MCF 10A (cell line): ENCODE measurements at places on chromosomes 3 and 15.

GRCh38 chr3:141576744-141577052, 89.9 kb downstream of the RASA2 start:
- peaks cover 37% of the 10 kb centered on the region for H3K36me3 ChIP-seq
- H3K4me1 ChIP-seq, result peaks cover 9% of the 10 kb centered on the region
- no peak overlapping the region for H3K4me3 ChIP-seq
- H3K27me3 ChIP-seq, result no peaks in the 10 kb centered on the region
- H3K27ac ChIP-seq, result peak overlapping the region; percentile 44

DNA sequence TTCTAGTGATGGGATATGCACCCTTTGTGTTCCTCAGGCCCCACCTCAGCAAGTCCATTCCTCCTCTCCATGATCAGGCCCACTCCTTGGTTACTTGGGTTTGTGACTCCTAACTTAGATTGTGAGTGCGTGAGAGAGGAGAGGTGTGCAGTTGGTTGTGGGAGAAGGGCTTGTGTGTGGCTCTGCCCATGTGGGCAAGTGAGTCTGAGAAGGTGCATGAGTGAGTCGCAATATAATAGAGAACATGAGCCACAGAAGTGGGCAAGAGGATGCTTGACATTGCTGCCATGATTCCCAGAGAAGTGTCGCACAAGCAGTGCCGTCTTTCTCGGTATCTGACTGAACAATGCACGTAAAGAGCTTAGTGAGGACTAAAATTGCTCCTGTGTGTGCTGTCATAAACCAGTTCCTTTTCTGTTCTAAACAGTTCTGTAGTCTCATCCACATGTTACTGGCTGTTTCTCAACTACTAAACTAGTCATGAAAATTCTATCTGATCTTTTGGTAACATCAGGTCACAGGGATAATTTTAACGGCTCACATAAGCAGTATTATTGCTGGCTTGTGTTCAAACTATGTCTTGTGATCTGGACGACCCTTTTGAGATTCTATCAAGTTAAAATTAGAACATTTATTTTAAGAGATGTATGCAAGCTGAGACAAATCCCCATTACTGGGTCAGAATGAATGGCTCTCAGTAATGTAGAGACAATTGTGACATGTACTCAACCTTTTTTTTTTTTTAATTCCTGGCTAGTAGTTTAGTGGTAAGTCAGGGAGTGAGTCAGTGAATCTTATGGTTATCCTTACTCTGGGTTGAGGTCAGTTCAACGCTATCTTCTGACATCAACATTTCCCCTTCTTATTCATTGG, 25.6 kb downstream of the GYG1 start:
- H3K4me3 ChIP-seq, result no peak overlapping the region
- DNase-seq, result peak; percentile 33
- no peaks in the 10 kb centered on the region for H3K4me1 ChIP-seq
- no peaks in the 10 kb centered on the region for H3K36me3 ChIP-seq

DNA sequence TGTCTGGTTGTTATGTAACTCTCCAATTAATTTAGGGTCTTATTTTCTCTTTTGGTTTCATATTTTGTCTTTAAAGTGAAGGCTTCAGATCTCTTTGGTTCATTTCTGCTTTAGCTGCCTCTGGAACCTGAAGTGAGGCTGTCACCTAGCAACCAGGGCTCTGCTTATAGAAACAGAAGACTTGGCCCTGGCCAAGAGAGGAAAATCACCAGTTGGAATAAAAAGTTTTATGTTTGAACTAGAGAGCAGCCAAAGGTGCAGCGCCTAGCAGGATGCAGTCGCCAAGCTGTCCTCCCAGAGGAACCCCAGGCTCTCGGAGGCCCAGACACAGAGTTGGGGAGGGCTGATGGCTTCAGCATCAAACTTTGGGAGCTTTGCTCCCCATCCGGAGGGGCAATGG, 41.1 kb downstream of the LYZL4 start:
- H3K27ac ChIP-seq, result no peak overlapping the region
- H3K27me3 ChIP-seq, result no peaks in the 10 kb centered on the region
- no peaks in the 10 kb centered on the region for H3K36me3 ChIP-seq
- DNase-seq, result no peak
- no peaks in the 10 kb centered on the region for H3K4me1 ChIP-seq
- H3K4me3 ChIP-seq, result no peak overlapping the region

- DNase-seq, result no peak
- no peaks in the 10 kb centered on the region for H3K27me3 ChIP-seq
- no peak overlapping the region for H3K4me3 ChIP-seq
- peaks cover 10% of the 10 kb centered on the region for H3K4me1 ChIP-seq
- no peak overlapping the region for H3K27ac ChIP-seq
Observed at GRCh38 chr3:178086144-178086825, 450.0 kb upstream of the KCNMB2 start.

- H3K27ac ChIP-seq, result no peak overlapping the region
- no peak overlapping the region for H3K4me3 ChIP-seq
- no peak for DNase-seq
- H3K27me3 ChIP-seq, result no peaks in the 10 kb centered on the region
- peaks cover 20% of the 10 kb centered on the region for H3K4me1 ChIP-seq
- H3K36me3 ChIP-seq, result no peaks in the 10 kb centered on the region
Observed at GRCh38 chr3:100010087-100010417, 104.2 kb downstream of the FILIP1L start.

- no peak overlapping the region for H3K4me3 ChIP-seq
- peaks cover 75% of the 10 kb centered on the region for H3K36me3 ChIP-seq
- no peaks in the 10 kb centered on the region for H3K27me3 ChIP-seq
Observed at GRCh38 chr3:183734750-183735494, 37.3 kb downstream of the YEATS2 start.

- H3K27me3 ChIP-seq, result no peaks in the 10 kb centered on the region
- no peaks in the 10 kb centered on the region for H3K4me1 ChIP-seq
- no peak for DNase-seq
- no peak overlapping the region for H3K27ac ChIP-seq
Observed at GRCh38 chr3:110293660-110294059, 778.0 kb upstream of the NECTIN3 start.

- H3K36me3 ChIP-seq, result no peaks in the 10 kb centered on the region
- no peaks in the 10 kb centered on the region for H3K27me3 ChIP-seq
- no peak for DNase-seq
- no peak overlapping the region for H3K27ac ChIP-seq
- H3K4me1 ChIP-seq, result no peaks in the 10 kb centered on the region
Observed at GRCh38 chr15:76382987-76383728, 46.6 kb downstream of the ISL2 start.
